ENCODE measurements at places on chromosomes 2 and 18.

DNA sequence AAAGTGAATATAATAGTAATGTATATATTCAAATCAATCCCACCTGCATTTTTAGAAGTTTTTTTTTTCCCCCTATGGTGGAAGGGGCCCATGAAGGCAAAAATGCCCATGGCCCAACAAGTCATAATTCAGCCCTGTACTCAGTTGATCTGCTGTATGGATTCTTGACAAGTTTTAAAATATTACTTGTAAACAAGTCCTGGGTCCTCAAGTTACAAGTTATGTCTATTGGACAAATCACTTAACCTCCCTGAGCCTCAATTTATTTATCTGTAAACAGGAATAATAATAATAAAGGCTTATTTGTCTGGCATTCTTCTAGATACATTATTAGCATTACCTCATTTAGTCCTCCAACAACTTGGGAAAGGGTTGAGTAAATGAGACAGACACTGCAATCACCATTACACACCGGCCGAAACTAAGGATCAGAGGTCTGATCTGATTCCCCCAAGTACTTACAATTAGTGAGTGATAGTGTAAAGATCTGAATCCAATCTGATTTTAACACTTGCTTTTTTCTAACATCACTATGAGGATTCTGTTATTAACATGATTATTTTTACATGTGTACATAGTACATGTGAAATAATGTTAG lies 66.1 kb downstream of the PDE1A start:
- DNase-seq = no peak

DNA sequence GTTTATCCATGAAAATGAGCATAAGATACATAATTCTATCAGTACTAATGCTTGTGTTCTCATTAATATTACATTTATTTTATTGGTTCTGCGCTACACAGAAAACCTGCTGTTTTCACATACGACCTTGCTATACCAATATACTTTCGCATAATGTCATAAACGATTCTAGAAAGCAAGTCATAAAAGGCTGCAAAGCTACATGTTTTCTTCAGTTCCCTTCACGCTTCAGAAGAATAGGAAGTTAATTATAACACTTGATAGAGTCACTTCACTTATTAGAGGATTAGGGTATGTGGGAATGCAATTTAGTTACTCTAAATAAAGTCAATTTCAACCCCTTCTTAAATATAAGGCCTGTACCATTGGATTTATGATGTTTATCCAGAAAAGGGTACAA lies 29.0 kb downstream of the PSME4 start:
- DNase-seq = no peak

- DNase-seq = no peak
Measured at GRCh38 chr18:23953984-23954383, 60.6 kb upstream of the TTC39C start.

DNA sequence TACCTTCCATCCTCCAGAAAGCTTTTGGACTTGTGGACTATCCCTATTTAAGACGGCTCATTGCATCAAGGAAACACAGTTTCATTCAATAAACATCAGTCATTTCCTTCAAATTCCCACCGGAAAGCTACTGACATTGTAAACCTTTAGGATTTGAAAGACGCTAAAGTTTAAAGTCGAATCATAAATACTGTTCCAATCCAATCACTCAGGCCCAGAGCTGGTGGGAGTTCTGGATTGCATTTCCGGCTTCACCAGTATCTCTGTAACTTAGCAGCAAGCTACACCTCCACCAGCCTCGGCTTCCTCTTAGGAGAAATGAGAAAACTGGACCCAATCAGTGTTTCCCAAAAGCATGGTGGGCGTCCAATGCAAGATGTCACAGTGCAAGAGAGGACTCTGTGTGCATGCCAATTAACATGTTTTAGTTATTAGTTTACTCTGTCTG lies 1.6 kb downstream of the WDFY1 start:
- peak; percentile 36 for DNase-seq

DNA sequence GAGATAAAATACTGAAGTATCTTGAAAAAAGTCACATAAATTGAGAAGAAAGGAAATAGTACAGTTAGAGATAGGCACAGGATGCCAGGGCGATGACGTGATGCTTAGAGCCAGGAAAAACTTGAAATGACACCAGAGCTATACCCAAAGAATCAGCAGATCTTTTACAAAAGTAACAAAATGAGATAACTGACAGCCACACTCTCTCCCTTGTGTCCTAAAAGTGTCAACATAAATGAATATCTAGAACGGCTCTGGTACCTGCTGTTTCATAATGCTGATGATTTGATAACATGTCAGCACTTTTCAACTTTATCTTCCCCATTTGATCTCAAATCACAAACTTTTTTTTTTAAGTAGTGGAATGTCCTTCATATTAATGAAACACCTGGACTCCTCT lies 45.6 kb upstream of the ZC3H15 start:
- no peak for DNase-seq

- no peak for DNase-seq
Measured at GRCh38 chr2:171406044-171406443, 27.7 kb downstream of the METTL8 start.

- no peak for DNase-seq
Measured at GRCh38 chr2:197055045-197055444, 128.5 kb upstream of the PGAP1 start.

DNA sequence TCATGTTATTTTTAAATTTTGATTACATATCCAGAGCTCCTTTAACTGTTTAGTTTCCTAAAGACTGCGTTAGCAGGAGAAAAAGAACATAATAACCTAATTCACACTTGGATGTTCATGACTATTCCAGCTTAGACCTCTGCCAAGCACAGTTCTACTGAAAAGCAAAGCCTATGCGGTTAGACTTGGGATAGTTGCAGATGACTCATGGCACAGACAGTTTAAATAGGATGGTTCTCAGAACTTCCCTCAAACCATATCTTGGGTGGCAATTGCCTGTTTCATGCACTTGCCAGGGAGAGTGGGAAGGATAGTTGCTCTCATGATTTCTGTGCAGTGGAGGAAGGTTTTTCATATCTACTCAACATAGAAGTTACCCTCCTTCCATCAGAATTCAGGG lies 149.7 kb upstream of the KLHL29 start:
- no peak for DNase-seq

DNA sequence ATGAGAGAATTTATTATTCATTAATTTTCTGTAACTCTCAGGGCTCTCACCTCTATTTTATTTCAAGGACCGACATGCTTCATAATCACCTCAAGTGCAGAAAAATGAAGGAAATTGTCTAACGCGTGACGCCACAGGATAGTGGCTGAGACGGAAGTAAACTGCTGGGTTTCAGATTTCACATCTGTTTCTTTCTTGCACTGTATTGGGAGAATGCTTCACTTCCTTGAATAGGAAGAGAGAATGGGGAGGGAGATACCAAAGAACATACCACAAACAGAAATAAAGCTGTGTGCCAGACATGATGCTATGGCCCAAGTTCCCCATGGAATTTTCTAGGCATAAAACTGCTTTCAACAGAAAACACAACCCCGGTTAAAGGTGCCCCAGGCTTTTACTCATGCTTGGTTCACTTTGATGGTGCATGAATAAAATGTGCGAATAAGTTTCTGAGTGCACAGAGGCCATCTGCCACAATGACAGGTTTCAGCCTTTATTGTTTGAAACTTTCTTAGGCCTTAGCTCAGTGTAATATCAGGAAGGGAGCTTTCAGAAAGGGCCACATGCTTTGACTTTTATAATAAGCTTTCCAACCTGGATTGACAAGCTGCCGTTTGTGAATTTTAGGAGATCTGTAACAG lies 1116.4 kb downstream of the SOCS6 start:
- DNase-seq = no peak

GRCh38 chr18:10418836-10419235 lies 35.6 kb upstream of the APCDD1 start:
- DNase-seq = no peak

- no peak for DNase-seq
Measured at GRCh38 chr2:223886726-223887125, 49.3 kb upstream of the AP1S3 start.

- DNase-seq = no peak
Measured at GRCh38 chr18:23958036-23958435, 56.5 kb upstream of the TTC39C start.

GRCh38 chr2:60746318-60746717 lies 9.8 kb upstream of the PAPOLG start:
- DNase-seq = no peak

GRCh38 chr18:74579496-74580065 lies 18.1 kb upstream of the ZNF407 start:
- no peak for DNase-seq

- no peak for DNase-seq
Measured at GRCh38 chr2:150610670-150611279, 123.3 kb upstream of the RND3 start.

Data from GM13976 (cell line).